Renal cortex interstitium (tissue), 15 donors: ENCODE measurements at places on chromosomes 3 and 15.

DNA sequence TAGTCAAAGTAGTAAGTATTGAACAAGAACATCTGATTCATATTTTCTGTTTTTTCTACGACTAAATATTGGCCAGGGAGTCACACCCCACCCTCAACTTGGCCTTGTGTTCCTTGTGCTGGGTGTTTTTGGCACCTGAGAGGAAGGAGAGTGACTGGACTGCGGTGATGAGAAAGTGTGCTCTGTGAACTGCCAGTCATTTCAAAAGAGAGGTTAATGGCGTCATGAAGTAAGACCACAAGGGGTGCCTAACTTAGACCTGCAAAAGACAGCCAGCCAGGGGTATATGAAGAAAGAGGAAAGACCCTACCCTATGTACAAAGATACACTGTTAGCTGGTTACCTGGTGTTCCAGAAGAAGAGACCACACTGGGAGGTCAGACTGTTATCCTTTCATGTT lies 58.4 kb upstream of the COL8A1 start:
- no peak for DNase-seq

DNA sequence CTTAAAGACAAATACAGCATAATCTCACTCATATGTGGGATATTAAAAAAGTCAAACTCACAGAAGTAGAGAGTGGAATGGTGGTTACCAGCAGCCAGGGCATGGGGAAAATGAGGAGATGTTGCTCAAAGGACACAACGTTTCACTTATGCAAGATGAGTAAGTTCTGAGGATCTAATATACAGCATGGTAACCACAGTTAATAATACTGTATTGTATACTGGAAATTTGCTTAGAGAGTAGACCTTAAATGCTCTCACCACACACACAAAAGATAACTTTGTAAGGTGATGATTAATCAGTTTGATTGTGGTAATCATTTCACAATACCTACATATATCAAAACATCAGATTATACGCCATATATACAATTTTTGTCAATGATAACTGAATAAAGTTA lies 60.0 kb downstream of the MYH15 start:
- DNase-seq: no peak

- peak; percentile 84 for DNase-seq
These were observed 102.7 kb upstream of the CHD2 start for GRCh38 chr15:92797168-92798052.

DNA sequence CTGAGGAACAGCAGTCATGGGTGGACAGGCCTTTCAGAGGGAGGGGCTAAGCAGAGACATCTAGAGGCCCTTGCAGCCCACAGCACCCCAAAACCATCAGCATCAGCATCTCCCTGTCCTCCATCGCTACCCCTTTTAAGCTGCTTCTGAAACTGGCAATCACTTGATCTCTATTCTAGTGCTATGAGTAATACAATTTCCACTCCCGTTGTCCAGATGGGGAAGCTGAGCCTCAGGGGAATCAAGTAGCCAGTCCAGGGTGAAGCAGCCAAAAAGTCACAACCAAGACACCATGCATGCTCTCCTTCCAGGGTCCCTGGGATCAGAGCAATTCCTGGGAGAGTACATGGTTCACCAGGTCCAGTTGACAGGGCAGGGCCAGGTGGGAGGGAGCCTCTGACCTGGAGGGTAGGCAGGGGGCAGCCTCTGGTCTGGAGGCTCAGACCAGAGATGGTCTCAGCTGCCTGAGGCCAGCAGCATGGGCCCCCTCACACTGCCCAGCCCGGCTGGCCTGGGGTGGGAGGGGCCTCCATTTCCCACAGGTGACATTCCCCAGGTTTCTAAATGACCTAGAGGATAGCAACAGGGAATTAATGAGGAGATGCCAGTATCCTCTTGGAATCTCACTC lies 30.0 kb downstream of the KLHL25 start:
- DNase-seq: no peak

DNA sequence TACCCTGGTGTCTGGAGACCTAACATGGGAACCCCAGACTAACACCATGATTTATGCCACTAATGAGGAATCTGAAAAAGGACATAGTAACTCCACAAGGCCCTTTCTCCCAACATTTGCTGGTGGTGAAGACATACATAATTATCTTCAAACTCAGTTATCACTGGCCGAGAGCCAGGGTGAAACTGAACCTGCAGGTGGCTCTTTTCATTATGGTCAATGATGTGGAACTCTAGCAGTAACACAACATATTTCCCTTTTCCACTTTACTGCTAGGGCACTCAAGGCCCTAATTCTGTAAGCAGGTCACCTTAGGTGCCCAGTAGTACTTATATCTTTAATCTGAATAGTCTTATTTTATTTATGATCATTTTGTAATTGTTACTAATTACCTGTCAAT lies 326.4 kb upstream of the SATB1 start:
- no peak for DNase-seq

- DNase-seq: no peak
These were observed 6.4 kb downstream of the MED12L start for GRCh38 chr3:151091685-151092345.

DNA sequence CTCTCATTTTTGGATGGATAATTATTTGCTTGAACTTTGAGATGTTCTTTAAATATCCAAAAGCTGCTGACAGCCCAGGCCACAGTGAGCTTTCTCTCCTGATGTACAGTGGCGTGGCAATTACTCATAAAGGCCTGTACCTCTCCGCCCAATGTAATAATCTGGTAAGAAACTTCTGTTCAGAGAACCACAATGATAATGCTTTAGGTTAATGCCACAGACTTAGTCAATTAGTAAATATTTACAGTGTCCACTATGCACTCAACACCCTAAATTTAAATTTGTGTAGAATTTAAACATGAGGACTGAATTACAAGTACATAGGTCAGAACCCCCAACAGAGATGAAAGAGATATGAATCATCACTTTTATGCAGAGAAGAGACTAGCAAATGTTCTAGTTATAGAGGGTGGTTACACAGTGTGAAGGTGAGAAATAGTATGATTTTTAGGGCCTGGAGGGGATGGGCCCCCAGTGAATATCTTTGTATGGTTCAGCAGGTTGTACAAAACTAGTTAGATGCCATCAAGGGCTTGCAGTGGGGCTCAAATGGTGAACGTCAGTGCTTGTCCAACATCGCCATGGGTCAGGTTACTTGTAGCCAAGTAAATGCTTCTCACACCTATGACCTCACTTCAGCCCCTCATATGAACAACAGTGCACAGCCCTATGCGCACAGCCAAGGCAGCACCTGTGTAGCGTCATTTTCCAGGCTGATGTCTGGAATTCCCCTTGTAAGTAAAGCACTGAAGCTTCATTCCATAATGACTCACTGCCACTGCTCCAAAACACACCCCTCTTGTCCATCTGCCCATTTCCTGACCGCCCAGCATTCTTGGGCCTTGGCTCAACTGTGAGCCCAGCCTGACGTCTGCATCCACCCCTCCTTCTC lies 13.3 kb downstream of the ABHD2 start:
- no peak for DNase-seq

- no peak for DNase-seq
These were observed 8.5 kb downstream of the PLCH1 start for GRCh38 chr3:155736381-155736780.

DNA sequence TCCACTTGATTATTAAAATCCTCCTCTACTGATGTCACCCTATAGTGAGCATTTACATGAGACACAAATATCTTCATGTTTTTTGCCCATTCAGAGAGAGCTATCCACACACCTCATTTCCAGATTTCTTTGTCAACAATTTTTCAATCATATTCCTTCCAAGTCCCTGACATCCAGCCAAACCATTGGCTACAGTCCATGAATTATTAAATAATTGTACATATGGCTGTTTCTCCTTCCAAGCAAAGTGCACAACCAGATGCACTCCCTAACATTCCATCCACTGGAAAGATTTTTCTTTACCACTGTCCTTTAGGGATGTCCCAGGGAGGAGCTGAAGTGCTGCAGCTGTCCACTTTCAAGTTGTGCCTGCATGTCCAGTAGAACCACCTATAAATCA lies 328.0 kb upstream of the MDFIC2 start:
- no peak for DNase-seq

DNA sequence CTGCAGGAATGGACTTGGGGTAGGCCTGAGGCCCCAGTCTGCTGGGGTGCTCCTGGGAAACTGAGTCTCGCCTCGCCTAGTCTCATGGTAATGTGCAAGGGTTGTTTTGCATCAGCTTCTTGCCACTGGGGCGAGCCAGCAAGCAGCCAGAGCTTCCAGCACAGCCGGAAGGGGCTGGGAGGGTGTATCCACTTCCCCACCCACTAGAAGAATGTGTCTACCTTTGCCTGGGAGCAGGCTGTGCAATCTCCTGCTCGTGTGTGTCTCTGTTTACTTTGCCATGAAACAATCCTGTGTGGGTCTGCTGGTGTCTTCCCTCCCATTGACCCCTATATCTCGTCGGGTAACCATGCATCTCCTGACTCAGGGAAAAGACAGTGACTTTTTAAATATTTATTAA lies 21.8 kb upstream of the ERICH6 start:
- DNase-seq: no peak

- DNase-seq: no peak
These were observed 61.3 kb downstream of the CTDSPL start for GRCh38 chr3:37922721-37923568.

DNA sequence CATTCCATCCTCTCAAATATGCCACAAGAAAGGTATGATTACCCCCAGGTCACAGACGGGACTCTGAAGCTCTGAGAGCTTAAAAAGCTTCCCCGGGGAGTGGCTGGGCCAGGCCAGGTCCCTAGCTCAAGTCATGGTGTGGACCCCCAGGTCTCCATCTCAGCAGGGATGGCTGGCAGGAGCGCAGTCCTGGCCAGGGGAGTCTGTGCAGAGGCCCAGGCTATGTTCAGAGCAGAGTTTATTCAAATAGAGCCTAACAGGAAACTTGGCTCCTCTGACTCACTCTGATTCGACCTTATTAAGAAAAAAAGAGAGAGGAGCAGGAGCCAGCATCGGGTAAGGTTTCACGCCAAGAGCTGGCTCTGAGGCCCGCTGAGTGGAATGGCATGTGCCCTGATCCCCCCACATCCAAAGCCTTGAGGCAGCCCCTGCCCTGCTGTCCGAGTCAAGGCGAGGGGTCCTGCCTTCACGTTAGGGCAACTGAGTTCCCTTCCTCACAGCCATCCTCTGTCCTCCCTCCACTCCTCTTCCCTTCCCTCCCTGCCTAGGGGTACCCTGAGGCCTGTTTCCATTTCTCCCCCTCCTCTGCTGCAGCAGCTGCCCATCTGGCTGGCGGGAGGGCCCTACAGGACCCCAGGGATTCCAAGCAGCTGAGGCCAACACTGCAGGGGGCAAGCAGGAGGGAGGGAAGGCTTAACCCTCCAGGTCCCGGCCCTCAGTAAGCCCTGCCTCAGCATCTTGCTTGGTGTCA lies 1.9 kb upstream of the LOXL1 start:
- DNase-seq: no peak

DNA sequence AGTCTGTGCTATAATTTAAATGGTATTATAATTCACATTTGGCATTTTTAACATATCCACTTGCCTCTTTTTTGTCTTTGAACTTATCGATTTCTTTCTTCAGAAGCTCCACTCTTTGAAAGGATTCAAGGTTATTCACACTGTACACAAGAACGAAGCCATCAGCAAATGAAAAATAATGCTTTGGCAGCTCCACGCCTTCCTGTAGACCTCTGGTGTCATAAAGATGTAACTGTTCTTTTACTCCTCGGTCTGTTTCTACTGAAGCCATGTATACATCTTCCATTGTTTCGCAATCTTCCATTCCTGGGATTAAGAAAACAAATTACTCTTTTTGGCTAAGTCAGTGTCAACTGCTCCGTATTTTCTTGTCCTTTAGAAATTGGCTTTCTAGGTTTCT lies 16.0 kb downstream of the NKIRAS1 start:
- no peak for DNase-seq

- no peak for DNase-seq
These were observed 465.4 kb downstream of the RBMS3 start for GRCh38 chr3:29746163-29746760.

DNA sequence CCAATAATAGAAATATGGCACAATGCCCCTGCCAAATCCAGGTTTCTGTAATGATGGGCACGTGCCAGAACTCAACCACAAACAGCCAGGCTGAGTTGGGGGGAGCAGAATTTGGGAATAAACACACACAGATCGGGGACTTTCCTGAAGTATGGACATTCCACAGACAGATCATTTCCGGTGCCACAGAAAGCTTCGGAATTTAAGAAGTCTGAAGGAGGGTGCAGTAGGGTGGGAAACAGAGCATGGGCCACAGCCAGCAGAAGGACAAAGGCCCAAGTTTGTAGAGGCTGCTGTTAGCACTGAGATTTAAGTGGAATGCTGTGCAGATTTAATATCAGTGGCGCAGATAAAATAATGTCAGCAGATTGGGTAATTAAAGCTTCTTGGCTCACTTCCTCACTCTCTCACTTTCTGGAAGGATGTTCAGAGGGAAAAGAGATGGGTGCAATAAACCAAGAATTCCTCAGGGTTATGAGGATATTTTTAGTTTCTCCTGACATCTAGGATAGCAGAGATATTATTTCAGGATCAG lies 67.4 kb downstream of the MYLK start:
- DNase-seq: no peak

- no peak for DNase-seq
These were observed 25.6 kb upstream of the PYGO1 start for GRCh38 chr15:55613727-55614126.

- DNase-seq: no peak
These were observed 1504.4 kb upstream of the CADM2 start for GRCh38 chr3:83454353-83454752.

DNA sequence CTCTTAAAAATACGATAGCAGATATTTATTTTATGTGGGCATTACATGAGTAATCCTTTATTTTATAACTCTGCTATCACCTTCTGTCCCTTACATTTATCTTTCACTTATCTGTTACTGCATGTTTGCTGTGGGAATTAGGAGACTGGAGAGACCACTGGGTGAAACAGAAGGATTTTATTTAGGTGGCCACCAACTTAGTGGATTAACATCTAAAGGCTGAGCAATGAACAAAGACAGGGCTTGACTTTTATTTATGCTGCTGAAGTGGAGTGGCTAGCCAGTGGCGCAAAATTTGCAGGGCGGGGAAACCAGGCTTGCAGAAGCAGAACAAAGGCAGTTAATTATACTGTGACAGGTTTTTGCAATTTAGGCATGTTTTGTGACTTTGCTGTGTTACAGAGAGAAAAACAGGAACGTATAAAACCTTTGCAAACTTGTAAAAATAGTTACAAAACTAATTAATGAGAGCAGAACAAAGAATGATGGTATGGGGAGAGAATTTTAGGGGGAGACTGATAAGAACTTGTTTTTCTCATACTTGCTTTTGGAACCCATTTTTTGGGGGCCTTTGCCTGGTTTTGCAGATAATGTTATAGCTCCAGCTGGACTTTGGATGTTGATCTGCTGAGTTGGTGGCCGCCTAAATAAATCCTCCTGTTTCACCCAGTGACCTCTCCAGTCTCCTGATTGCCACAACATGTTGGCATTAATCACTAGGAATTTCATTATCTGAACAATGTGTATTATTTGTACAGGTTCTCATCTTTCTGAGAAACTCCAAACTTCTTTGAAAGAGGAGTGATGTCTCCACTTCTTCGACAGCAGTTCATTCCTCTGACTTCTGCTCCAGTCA lies 18.0 kb downstream of the KLHL24 start:
- DNase-seq: no peak

DNA sequence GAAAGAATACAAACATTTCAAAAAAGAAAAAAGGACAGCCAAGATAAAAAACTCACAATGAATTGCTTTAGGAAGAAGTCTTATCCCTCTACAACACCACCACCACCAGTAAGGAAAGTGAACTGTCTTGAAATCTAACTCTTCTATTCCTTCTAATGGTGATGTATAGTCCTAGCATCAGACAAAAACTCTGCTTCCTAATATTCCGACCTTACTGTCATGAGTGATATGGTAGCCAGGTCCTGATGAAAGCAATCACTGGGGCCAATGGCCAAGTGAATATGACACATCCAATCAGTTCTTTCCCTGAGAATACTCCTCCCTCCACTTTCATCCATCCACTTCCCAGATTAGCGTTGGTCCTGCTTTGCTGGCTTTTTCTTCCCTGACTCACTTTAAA lies 14.8 kb downstream of the GK5 start:
- DNase-seq: no peak
